Iris pigment epithelial cell (primary cell): ENCODE measurements at places on chromosomes 3 and 15.

GRCh38 chr3:80094589-80094988 lies 326.8 kb upstream of the ROBO1 start:
- peak; percentile 10 for DNase-seq

DNA sequence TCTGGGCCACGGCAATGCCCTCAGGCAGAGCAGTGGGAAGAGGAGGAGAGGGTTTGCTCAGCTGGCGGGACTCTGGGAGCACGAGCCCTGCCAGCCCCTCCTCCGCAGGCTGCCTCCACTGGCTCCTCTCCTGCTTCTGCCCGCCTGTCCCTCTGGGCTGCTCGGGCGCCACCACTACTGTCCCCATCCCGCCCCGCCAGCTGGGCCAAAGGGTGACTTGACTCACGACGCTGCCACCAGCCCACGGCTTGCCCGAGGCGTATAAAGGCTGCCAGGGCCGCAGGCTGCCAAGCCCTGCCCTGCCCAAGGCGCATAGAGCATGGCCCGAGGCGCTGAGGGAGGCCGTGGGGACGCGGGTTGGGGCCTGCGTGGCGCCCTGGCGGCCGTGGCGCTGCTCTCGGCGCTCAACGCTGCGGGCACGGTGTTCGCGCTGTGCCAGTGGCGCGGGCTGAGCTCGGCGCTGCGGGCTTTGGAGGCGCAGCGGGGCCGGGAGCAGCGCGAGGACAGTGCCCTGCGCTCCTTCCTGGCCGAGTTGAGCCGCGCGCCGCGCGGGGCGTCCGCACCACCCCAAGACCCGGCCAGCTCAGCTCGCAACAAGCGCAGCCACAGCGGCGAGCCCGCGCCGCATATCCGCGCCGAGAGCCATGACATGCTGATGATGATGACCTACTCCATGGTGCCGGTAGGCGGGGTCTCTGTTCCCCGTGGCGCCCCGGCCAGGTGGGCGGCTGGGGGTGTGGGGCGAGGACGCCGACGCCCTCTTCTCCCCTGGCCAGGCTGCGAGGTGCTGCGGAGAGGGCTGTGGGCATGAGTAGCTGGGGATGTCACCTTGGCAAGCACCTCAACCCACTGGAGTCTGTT lies at the start of gene GLDN:
Gene GLDN (plus strand): TSS at position 290 of the 861 bp plus-strand sequence. CDS start 30 bp downstream, at position 320.
- peak; percentile 36 for DNase-seq

GRCh38 chr3:100780071-100780622 lies 70.9 kb downstream of the TFG start:
- no peak for DNase-seq

DNA sequence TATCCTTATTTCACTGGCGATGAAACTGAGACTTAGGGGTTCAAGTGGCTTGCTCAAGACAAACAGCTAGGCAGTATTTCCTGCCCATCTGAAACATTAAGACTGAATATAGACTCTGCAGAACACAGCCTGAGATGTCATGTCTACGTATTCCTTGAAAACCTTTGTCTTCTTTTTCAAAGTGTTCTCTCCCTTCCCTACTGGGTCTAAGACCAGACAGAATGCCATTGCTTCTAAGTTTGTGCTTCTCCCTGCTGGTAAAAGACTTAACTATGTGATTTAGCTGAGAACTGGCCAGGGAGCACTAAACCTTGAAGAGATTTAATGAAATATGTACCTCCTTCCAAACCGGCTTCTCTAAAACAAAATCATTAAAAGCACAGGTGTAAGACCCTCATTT lies 9.9 kb downstream of the BCL6 start:
- no peak for DNase-seq

DNA sequence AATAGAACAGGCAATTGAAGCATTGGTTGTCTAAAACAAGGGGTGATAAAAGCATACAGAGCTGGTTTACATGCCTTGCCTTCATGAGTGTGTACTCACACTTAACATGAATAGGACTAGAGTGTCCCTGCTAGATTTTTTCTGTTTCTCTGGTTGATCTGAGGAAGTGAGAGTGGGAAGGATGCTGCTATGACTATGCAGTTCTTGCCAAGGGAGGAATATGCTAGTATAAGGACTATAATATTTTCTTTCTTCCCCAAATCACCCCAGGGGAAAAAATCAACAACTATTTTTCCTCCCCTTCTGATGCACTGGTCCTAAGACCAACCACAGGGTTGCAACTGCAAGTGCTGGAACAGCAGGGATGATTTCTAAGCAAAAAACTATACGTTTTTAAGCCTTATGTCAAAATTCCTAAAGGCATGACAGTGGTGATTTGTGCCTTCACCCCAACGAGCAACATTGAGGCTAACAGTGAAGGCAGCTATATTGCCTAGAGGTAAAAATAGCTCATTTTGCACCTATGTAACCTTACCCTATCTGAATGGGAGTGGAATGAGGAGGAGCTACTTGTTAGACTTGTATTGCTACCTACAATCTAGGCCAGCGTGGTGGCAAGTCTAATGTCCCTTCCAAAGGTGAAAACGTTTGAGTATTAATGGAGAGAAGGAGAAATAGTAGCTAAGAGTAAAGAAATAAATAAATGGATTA lies 33.5 kb upstream of the USP8 start:
- DNase-seq: no peak

- DNase-seq: no peak
These were observed 295.0 kb upstream of the KCNH8 start for GRCh38 chr3:18853269-18853668.

GRCh38 chr15:60673166-60673565 lies 194.2 kb upstream of the ICE2 start:
- no peak for DNase-seq

DNA sequence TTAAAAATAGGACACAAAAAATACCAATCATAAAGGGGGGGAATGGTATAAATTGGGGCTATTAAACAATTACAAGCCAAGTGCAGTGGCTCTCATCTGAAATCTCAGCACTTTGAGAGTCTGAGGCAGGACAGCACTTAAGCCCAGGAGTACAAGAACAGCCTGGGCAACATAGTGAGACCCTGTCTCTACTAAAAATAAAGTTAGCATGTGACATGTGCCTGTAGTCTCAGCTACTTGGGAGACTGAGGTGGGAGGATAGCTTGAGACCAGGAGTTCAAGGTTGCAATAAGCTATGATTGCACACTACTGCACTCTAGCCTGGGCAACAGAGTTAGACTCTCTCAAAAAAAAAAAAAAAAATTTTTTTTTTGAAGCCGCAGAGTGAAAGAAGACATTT lies 23.8 kb upstream of the GABPB1 start:
- no peak for DNase-seq

- DNase-seq: no peak
These were observed 3.2 kb downstream of the INSYN1 start for GRCh38 chr15:73749971-73750370.

- DNase-seq: no peak
These were observed 571.2 kb upstream of the CFAP20DC start for GRCh38 chr3:59621037-59621436.

DNA sequence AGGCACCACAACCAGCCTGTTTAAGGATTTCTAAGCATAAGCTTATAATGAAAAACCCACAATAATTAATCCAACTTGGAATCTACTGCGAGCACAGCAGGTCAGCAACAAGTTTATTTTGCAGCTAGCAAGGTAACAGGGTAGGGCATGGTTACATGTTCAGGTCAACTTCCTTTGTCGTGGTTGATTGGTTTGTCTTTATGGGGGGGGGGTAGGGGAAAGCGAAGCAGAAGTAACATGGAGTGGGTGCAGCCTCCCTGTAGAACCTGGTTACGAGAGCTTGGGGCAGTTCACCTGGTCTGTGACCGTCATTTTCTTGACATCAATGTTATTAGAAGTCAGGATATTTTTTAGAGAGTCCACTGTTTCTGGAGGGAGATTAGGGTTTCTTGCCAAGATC lies 15.1 kb downstream of the APOD start:
- DNase-seq: no peak

DNA sequence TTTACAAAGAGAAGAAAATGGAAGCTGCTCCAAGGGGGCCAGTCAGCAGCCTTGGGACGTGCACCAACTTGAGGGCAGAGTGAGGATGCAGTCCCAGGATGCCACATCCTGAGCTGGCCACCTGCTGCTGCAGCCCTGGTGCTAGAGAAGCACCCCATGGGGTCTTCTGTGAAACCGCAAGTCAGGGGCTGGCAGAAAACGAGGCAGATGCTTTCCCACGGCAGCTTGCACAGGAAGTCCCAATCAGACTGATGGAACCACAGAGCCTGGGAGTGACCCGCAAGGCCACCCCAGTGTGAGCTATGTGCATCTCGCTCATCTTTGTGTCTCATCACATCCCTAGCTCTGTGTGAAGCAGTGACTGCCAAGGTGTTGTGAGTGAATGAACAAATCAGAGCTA lies 76.5 kb downstream of the NUP210 start:
- DNase-seq: no peak

- DNase-seq: no peak
These were observed 32.3 kb upstream of the CTSH start for GRCh38 chr15:78977091-78977571.

DNA sequence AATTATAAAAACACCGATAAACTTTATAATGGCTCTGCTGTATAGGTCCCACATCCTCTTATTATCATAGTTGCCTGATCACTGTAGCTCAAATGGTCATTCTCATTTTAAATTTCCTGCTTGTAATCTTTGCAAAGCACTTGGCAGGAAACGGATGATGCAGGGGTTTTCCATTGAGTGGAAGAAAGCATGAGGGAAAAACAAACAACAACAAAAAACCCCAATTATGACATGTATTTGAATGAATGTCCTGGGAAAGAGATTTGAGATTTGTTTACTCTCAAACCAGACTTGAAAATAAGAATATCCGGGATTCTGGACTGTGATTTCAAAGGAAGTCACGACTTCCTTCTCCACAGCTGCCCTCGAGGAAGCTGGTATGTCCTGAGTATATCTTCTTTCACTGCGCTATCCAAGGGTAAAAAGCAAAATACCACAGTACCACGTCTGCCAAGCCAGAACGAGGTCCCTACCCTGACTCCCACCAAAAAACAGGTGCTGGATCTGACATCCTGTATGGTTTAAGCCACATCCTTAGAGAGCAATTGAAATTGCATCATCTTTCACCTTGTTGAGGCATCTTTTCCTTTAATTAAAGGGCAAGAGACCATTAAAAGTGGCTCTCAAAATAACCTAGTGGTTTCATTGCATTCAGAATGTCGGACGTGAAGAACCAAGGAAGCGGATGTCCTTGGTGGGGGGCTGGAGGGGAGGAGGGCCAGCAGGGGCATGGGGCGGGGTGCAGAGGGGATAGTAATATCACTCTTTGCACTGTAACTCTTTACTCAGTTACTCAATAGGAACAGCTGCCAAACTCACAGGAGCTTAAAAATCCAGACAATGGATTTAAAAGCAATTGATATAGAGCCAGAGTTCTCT lies 13.5 kb upstream of the TIPIN start:
- peak; percentile 63 for DNase-seq

DNA sequence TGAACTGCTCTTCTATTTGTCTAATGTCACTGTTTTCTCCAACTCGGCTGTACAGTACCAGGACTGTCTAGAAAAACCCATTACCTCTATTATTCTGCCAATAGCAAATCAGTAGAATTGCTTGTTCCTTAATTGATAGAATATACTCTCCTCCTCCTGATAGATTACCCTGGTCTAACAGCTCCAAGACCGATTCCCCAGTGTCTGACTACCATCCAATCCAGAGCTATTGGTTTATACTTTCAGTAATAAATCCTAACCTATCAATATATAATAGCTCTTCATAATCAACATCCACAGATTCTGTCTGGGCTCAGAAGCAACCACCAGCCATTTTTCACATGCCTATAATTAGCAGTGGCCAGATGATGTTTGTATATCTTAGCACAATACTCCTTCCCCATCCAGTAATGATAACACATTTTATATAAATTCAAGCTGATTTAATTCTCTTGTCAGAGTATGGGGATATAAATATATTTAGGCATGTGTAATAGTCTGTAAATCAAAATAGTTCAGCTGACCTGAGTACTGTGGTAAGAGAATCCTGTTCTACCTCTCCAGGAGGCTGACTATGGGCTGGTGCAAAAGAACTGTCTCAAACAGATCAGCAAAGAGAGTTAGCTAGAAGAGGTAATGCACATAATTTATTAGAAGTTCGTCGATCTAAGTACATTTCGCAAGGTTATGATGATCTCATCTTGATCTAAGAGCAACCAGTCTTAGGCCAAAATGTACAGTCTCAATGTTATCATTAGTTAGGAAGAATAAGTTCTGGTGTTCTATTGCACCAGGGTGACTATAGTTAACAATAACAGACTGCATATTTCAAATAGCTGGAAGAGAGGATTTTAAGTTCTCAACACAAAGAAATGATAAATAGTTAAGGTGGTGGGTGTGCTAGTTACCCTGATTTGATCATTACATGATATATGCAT lies 193.4 kb downstream of the SHOX2 start:
- DNase-seq: peak; percentile 57

- no peak for DNase-seq
These were observed 55.8 kb downstream of the TBL1XR1 start for GRCh38 chr3:177141471-177141870.

- DNase-seq: peak; percentile 82
These were observed 12.6 kb upstream of the PAK2 start for GRCh38 chr3:196726788-196727675.

DNA sequence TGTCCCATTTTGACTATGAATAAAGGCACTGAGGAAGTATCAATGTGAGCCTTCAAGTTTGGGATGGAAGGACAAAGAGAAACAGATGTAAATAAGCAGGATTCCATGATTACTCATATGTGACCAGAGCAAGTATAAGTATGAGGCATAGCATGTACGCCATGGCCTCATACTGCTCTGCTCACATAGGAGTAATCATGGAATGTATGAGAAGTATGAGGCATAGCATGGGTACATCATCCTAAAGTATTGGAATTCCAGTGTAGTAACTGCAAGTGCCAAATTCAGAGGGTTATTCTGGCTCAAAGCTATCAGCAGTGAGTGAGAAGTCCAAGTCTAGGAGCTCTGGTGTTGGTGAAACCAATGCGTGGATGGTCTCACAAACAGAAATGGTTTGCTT lies 81.2 kb upstream of the WDR72 start:
- no peak for DNase-seq

DNA sequence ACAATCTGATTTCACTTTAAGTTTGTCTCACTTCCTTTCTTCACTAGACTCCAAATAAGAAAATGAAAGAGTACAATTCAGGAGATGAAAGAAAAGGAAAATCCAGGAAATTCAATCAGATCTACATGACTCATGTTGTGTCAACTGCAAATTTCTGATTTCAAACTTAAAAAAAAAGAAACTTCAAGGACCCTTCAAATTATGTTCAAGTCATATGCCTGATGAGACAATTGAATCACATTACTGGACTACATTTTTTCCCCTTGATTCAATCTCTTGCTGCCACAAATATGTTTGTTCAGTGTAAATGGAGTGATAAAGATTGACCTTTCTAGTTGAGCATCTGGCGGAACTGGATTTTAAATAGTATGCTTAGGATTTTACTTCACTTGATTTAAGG lies 37.4 kb downstream of the FRMD5 start:
- DNase-seq: peak; percentile 95

- no peak for DNase-seq
These were observed 11.4 kb downstream of the FAM174B start for GRCh38 chr15:92643849-92644815.

DNA sequence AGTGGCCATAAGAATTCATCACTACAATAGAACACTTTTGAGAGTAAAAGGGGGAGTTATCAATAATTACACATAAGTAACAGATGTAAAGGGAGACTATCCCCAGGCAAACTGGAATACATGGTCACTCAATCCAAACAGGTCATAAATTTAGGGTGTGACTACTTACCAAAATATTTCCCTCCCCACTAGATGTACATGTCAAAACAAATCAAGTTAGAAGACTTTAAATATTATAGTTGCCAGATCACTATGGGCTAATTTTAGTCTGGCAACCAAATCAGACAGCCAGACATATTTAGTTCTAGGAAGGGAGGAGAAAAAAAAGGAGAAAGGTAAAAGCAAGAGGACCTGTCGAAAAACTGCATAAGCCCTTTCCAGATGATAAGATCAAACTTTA lies 23.1 kb downstream of the SLC24A5 start:
- DNase-seq: peak; percentile 43
